IMR-90 (cell line): ENCODE measurements at places on chromosomes 13 and 19. TPM values are rescaled to one million over a fixed set of nuclear protein-coding genes. Genes with fewer than 3 reads are reported as not detected.

- H3K4me1 ChIP-seq, result no peaks in the 10 kb centered on the region
- no peaks in the 10 kb centered on the region for H3K36me3 ChIP-seq
- no peak for DNase-seq
- no peak overlapping the region for H3K27ac ChIP-seq
- H3K27me3 ChIP-seq, result no peaks in the 10 kb centered on the region
These were observed 23.1 kb downstream of the TBC1D4 start for GRCh38 chr13:75458696-75459422.

DNA sequence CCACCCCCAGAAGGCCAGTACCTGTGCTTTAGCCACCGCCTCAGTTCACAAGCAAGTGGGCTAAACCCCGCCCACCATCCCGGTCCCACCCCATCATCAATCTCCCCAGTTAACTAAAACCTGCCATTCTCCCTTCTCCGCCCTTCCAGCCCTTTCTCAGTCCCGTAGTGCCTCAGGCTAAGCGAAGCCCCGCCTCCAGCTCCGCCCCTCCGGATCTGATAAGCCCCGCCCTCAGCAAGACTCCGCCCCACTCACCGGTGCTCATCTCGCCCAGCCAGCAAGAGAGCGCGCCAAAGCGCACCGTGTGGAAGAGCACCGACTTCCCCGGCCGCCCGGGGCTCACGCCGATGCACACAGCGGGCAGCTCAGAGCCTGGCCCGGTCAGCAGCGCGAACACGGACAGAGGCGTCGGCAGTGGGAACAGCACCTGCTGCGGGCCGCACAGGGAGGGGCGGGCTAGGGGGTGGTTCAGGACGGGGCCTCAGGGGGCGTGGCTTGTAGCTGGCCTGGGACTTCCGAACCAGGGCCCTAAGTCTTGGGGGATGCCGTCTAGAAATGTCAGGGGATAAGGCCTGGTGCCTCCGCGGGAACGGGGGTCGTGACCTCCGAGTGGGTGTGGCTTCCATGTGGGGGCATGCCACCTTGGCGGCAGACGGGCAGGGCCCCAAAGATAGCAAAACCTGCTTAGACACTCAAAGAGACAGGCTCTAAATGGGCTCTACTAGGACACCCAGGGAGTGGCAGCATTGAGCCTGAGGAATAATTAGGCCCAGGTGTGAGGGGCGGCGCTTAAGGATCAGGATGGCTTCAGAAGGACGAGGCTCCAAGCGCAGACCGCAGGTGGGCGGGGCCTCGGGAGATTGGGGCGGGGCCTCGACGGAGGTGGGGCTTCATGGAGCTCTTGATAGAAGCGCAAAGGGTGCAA lies 21.4 kb downstream of the MAP4K1 start:
- no peaks in the 10 kb centered on the region for H3K4me1 ChIP-seq
- H3K36me3 ChIP-seq, result no peaks in the 10 kb centered on the region
- no peak for DNase-seq
- peaks cover 2% of the 10 kb centered on the region for H3K27me3 ChIP-seq
- no peak overlapping the region for H3K27ac ChIP-seq

DNA sequence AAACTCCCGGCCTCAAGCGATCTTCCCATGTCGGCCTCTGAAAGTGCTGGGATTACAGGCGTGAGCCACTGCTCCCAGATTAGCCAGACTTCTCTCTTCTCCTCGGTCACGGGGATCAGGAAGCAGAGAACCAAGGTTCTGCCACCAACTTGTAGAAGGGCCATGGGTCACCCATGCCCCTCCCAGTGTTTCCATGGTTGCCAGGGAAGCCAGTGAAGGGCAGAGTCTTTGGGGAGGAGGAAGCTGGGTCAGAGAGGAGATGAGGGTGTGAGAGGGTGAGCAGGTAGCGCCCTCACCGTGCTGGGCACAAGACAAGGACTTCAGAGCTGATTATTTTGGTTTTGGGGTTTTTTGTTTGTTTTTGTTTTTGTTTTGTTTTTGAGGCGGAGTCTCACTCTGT lies 77.1 kb downstream of the GNG7 start:
- H3K4me1 ChIP-seq, result peaks cover 12% of the 10 kb centered on the region
- no peak for DNase-seq
- peaks cover 2% of the 10 kb centered on the region; the same call in 1 of the 2 replicates for H3K27me3 ChIP-seq
- no peak overlapping the region for H3K4me3 ChIP-seq

CFD gene
- total RNA-seq, result 1.1 and 1.4 TPM in 2 replicates

KLF2 gene
- total RNA-seq, result 1.1 and 3.3 TPM in 2 replicates

PABPC3 gene
- under 0.01 and 0.18 TPM in 2 replicates for total RNA-seq

CGB7 gene
- not detected in 2 replicates for total RNA-seq

GJB6 gene
- total RNA-seq, result not detected in 2 replicates

ANKLE1 gene
- under 0.01 and 0.28 TPM in 2 replicates for total RNA-seq

ZNF417 gene
- 20.8 and 23.1 TPM in 2 replicates for total RNA-seq
